ENCODE measurements at places on chromosomes 6 and 20.

DNA sequence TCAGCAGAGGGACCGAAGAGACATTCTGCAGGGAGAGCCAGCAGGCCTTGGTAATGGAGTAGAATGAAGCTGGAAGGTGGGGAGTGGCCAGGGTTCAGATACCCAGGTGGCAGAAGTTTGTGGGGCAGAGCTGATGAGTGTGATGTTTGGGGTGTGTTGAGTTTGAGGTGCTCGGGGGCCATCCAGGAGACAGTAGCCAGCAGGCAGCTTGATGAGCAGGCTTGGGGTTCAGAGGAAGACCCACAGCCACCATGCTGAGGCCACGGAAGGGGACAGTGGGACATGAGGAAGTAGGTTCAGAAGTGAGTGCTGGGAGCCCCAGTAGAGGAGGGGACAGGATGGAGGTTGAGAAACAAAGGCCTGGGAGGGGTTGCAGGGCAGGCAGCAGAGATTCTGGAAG, 11.1 kb upstream of the FOXS1 start:
- no peak for DNase-seq

DNA sequence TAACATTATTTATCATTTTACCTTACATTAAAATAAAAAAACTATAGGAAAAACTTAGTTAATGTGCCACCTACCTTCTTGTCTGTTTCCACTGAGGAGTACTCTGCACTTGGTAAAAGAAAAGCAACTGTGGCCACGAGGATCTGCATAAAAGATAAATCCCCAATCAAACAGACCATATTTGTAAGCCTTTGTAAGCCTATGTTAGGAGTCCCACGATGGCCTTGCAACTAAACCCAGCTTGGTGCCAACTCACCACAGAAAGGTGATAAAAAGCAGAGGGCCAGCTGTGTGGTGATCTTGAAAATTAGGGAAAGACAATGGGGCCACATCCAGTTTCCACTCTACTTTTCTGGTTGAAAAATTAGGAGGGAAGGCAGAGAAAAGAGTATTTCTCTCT, 156.9 kb downstream of the INSM1 start:
- DNase-seq = no peak

- DNase-seq = peak; percentile 91
Observed at GRCh38 chr6:3247255-3248146, 11.2 kb upstream of the PSMG4 start.

DNA sequence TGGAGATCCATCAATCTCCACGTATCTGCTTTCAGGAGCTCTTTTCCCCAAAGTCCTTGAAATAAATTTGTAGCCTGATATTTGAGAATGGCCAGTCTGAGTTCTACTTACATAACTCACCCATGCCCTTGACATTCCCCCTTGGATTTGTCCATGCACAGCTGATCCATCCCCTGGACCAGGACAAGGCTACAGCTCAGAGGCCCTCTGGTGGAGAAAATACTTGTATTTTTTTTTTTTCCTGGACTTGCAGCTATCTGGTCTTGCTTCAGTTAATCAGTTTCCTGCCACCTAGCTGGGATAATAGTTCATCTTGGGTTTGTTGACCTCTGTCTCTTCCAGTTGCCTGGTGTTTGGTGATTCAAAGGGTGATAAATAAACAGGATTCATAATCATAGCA, 467.6 kb downstream of the DHX35 start:
- no peak for DNase-seq

- DNase-seq = no peak
Observed at GRCh38 chr6:44255871-44256774, 1.2 kb downstream of the SLC35B2 start.

DNA sequence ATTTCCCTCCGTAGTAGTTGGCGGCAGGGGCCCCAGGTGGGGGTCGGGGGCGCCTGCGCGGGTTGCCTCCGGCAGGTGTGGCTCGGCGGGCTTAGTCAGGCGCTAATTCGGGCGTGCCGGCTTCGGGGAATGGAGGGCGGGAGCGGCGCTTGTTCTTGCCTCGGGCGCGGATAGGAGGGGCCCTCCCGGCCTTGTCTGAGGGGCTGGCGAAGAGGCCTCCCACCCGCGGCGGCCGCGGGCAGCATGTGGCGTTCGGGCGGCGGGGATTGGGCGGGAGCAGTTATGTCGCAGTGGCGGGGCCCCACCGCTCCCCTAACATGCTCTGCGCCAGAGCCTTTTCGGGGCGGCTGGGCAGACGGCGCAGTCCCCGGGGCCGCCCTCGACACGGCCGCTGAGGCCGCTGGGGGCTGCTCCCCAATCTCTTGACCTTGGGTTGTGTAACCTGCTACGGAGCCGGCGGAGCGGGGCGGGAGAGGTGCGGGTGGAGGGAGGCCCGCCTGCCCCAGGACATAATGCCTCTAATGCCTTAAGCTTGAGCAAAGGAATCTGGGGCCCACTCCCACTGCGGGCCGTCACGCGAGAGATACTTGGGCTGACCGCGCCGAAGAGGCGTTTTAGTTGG, 1.1 kb downstream of the AMD1 start:
- no peak for DNase-seq

- DNase-seq = no peak
Observed at GRCh38 chr6:4356899-4357659, 221.7 kb upstream of the ECI2 start.

DNA sequence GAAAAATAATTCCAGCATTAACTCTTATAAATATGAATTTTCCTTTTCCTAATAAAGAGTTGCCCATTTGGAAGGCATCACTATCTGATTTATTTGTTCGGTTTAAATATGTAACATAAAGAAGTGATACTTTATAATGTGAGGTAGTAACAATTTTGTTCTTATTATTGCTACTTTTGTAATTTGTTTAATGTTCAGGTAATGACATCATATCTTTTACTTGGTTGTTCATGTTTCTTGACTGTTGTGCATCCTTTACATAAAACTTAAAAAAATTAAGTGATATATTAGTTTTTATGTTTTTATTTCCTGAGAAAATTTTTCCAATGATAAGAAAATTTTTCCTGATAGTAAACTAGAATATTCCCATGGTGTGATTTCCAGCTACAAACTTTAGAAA, 124.6 kb downstream of the AFG1L start:
- DNase-seq = no peak

GRCh38 chr6:108874470-108875160, 26.4 kb downstream of the ARMC2 start:
- DNase-seq = no peak

GRCh38 chr6:151027295-151027747, 161.8 kb downstream of the MTHFD1L start:
- no peak for DNase-seq

- peak; percentile 71 for DNase-seq
Observed at GRCh38 chr6:30615219-30615957, 1.7 kb downstream of the PPP1R10 start.

- DNase-seq = no peak
Observed at GRCh38 chr6:165081944-165082532, 227.4 kb downstream of the C6orf118 start.

GRCh38 chr6:40390144-40390800, 196.9 kb downstream of the LRFN2 start:
- DNase-seq = no peak

DNA sequence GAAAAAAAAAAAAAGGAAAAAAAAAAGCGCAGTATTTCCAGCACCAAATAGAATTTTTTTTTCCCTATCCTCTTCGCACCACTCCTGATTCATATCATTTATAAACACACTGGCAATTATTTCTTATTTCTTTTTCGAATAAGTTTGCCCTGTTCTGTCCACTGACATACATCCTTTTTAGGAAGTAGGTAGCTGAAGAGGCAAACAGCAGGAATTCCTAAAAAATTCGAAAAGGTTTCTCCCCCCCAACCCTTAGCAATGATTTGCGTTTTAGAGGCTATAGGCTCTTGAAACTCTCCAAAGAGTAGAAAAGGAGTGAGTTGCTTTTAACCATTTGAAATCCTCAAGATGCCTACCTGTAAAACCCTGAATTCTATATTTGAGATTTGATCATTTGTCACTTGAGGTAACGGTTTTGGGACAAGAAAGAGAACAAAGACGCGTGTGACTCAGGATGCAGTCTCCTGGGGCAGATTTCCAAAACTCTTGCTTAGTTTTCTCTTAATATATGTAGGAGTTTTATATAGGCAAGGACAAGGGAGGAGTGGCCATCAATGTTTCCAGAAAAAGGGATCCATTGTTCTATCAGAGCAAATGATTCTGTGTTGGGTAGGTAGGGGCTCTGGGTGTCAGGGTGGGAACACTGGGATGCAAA, 531 bp upstream of the CCN2 start:
- DNase-seq = no peak

GRCh38 chr6:19333936-19334335, 503.2 kb upstream of the ID4 start:
- no peak for DNase-seq

- no peak for DNase-seq
Observed at GRCh38 chr6:21946298-21946783, 350.5 kb downstream of the PRL start.

DNA sequence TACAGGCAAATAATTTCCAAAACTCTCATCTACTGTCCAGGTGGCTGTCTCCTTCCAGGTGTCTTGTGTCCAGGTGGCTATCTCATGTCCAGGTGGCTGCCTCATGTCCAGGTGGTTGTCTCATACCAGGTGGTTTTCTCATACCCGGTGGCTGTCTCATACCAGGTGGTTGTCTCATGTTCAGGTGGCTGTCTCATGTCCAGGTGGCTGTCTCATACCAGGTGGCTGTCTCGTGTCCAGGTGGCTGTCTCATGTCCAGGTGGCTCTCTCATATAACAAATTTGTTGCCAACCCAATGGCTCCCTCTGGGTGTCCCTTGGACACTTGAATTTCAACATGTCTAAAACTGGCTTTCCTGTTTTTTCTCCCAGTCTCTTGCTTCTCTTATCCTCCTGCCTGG, 14.3 kb upstream of the SLC22A3 start:
- no peak for DNase-seq

DNA sequence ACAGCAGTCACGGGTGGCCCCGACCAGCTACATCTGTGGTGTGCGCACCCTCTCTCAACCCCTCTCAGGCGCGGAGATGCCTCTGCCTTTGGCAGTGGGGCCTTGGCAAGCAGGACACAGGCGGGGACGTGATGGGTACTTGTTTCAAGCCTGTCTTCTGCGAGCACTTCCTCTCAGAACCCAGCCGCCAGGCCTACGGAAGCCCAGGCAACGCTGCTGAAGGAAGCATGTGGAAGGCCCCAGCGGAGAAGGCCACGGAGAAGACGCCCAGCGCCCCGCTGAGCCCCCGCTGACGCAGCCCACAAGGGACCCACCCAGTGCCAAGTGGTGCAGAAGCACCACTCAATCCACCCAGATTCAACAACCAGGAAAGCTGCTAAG, 13.0 kb downstream of the SERPINB6 start:
- DNase-seq = no peak

GRCh38 chr6:141321493-141322347, 811.0 kb upstream of the GJE1 start:
- DNase-seq = no peak

- DNase-seq = peak; percentile 50
Observed at GRCh38 chr20:57908704-57909630, 199.2 kb upstream of the PMEPA1 start.

GRCh38 chr6:28337121-28337520, 1.2 kb upstream of the ZSCAN31 start:
- DNase-seq = no peak

- DNase-seq = no peak
Observed at GRCh38 chr6:7256785-7257184, 56.2 kb downstream of the SSR1 start.

DNA sequence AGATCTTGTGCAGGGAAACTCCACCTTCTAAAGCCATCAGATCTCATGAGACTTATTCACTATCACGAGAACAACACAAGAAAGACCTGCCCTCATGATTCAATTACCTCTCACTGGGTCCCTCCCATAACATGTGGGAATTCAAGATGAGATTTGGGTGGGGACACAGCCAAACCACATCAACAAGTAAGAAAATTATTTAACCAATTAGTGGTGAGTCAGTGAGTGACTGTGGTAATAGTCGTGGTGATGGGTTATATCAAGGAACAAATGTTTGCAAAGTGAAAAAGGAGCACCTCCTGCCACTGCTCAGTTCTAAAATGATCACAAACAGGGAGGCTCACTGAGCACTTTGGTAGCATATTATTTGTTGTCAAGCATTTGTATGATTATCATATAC, 20.6 kb downstream of the EPM2A start:
- DNase-seq = no peak

- DNase-seq = no peak
Observed at GRCh38 chr6:158909938-158910337, 90.1 kb downstream of the RSPH3 start.

GRCh38 chr6:69735027-69735426, 61.8 kb downstream of the LMBRD1 start:
- DNase-seq = no peak

DNA sequence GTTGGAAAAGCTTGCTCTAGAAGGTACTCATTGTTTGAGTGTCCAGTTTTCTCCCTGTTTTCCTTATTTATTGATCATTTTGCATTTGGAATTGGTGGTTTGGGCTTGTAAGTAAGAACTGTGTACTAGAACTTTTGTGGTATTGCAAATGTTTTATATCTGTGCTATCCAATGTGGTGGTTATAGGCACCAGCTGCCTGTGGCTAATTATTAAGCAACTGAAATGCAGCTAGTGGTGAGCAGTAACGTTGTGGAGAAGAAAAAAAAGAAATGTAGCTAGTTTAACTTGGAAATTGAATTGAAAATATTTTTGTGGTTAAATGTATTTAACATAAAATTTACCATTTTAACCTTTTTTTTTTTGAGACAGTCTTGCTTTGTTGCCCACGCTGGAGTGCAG, 50.7 kb upstream of the MAPK13 start:
- DNase-seq = no peak
